Stimulated activated CD4-positive, alpha-beta T cell treated with anti-CD3 and anti-CD28 coated beads, Interleukin-15, amount 100 ng/mL, for 48 hours (primary cell): ENCODE measurements at places on chromosomes 6 and 20.

GRCh38 chr6:11013721-11014070 lies 30.4 kb downstream of the ELOVL2 start:
- no peak for DNase-seq

- no peak for DNase-seq
Observed at GRCh38 chr6:11203306-11204004, 29.0 kb downstream of the NEDD9 start.

GRCh38 chr6:138250053-138250452 lies 31.8 kb upstream of the PBOV1 start:
- no peak for DNase-seq

GRCh38 chr6:65979120-65979519 lies 272.1 kb upstream of the EYS start:
- no peak for DNase-seq

GRCh38 chr20:51978070-51978501 lies 175.8 kb upstream of the SALL4 start:
- no peak for DNase-seq

- DNase-seq, result no peak
Observed at GRCh38 chr6:20092071-20092566, 120.2 kb downstream of the MBOAT1 start.

DNA sequence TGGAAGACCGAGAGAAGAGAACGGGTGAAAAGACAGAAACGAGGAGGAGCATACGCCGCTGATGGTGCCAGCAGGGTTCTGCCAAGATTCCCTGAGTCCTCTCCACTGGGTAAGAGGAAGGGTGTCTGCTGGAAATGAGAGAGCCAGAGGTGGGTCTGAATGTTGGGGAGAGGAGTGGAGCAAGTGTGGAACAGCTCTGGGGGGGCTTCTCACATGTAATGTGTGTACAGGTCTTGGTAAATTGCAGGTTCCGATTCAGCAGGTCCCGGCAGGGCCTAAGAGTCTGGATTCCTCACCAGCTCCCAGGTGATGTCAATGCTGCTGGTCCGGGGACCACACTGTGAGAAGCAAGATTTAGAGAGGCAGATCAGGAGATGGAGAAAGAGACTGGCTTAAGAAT lies 1.5 kb upstream of the EBF4 start:
- no peak for DNase-seq

GRCh38 chr6:169101036-169101805 lies 152.4 kb downstream of the THBS2 start:
- no peak for DNase-seq

- no peak for DNase-seq
Observed at GRCh38 chr6:85670573-85670972, 27.9 kb upstream of the SYNCRIP start.

GRCh38 chr20:2329286-2329685 lies 33.5 kb downstream of the TGM3 start:
- DNase-seq, result no peak

DNA sequence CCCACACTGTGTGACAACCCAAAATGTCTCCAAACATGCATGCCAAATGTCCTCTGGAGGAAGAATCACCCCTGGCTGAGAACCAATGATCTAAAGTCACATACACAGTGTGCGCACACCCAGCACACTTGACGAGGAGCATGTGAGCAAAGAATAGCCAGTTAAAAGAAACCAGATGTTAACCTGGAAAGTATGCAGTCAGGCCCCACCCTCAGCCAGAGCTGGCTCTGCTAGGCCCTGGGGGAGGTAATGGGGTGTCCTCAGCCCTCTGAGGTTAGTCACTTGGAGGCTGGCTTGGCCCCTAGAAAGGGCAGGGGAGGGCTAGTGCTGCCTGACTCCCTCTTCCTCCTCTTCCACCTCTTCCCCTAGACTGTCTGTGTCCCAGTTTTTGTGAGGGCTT lies 15.2 kb upstream of the GUCA1A start:
- no peak for DNase-seq

DNA sequence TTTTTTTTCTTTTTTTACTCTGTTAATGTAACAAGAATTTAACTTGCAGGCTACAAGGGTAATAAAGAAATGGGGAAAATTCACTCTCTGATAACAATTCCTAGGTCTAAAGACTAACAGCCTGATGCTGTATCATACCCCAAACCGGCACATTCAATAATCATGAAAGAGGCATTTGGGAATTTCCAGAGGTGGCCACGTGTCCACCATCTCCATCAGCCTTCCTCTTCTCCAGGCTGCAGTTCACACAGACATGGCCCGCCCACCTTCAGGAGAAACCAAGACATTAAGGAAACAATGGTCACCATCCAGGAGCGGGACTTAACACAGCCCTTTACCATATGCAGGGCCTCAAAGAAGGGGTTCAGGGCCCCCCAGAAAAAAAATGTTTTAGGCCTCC lies 44.8 kb downstream of the PDE10A start:
- no peak for DNase-seq

DNA sequence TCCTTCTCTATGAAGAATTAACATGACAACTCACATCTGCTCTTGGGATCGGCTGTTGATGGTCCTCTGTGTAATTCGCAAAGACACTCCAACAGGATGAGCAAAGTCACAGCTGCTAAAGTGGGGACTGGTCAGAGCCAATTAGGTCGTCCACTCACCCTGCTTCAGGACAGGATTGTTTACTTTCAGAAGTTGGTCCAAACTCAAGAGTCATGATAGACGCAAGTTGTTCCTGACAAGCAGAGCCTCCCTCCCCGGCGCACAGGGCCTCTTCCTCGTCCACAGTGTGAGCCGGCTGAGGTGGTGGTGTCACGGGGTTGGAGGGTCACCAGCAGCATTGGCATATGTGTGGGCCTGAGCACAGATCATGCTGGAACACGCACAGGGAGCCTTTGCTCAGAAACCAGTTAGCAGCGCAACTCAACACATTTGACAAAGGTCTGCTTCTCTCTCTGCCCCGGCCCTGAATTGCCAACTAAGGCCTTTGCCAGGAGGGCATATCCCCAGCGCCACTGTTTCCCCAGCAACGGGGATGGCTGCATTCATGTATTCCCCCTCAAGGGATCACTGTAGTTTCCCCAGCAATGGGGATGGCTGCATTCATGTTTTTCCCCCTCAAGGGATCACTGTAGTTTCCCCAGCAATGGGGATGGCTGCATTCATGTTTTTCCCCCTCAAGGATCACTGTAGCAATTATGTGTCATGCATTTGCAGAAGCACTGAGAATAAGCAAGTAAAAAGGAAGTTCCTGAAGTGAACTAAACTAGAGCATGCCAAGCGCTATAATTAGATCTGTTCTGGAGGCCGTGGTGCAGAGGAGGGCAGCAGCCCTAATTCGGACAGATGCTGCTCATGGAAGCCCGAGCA lies 111.7 kb downstream of the THBS2 start:
- DNase-seq, result no peak

- DNase-seq, result no peak
Observed at GRCh38 chr20:63572788-63573646, 1.0 kb downstream of the HELZ2 start.

DNA sequence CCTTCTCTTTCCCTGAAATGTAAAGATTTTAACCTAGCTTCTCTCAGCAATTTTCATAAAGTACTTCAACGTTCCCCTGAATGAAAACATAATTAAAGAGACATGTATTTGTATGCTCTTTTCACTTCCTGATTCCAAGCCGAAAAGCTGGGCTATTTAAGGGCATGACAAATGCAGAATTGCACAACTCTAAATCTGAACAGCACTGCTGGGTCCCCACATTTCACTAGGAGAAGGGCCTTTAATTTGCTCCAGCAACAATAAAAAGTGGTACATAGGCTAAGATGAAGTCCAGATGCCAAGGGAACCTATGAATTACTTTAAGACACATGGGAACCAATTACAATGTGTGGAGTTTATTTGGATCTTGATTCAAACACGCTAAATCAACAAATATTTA lies 42.0 kb downstream of the IRAK1BP1 start:
- DNase-seq, result no peak

- DNase-seq, result no peak
Observed at GRCh38 chr6:81761197-81761596, 8.7 kb upstream of the TENT5A start.

DNA sequence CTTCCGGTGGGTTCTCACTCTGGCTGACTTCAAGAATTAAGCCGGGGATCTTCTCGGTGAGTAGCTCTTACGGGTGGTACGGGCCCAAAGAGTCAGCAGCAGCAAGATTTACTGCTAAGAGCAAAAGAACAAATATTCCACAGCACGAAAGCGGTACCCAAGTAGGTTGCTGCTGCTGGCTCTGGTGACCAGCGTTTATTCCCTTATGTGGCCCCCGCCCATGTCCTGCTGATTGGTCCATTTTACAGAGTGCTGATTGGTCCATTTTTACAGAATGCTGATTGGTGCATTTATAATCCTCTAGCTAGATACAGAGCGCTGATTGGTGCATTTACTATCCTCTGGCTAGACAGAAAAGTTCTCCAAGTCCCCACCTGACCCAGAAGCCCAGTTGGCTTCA lies 44.3 kb downstream of the FAM50B start:
- DNase-seq, result no peak

- DNase-seq, result no peak
Observed at GRCh38 chr20:47293631-47294030, 62.9 kb downstream of the ZMYND8 start.

- no peak for DNase-seq
Observed at GRCh38 chr6:54291146-54291545, 17.1 kb upstream of the TINAG start.

DNA sequence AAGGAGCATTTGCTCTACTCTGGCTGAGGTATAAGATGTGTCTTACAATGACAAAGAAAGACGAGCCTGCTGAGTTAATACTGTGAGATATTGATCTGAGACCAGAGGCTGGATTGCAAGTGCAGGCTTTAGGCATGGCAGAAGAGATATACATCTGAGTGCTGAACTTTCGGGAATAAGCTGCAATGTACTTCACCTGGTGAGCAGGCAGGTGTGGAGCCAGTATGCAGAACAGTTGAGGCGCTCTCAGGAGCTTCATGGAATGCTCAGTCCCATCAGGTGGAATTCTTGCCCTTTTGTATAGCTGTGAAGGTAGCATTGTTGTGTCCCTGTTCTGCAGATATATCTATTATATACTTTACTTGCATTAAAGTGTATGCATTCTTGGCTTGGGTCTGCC lies 179.3 kb upstream of the RIMS1 start:
- DNase-seq, result no peak

DNA sequence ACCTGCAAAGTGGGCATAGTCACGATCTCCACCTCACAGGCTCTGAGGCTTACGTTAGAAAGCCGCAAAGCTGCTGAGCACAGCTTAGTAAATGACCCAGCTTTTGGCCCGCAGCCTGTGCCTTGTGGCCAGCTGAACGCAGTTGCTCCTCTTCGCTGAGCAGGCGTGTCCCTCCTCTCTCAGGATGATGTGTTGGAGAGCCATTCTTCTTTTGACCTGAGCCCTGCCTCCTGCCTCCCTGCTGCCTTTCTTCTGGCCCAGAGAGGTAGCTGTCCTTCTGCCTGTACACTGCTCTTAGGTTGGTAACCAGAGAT lies 47.6 kb upstream of the MYL9 start:
- no peak for DNase-seq

DNA sequence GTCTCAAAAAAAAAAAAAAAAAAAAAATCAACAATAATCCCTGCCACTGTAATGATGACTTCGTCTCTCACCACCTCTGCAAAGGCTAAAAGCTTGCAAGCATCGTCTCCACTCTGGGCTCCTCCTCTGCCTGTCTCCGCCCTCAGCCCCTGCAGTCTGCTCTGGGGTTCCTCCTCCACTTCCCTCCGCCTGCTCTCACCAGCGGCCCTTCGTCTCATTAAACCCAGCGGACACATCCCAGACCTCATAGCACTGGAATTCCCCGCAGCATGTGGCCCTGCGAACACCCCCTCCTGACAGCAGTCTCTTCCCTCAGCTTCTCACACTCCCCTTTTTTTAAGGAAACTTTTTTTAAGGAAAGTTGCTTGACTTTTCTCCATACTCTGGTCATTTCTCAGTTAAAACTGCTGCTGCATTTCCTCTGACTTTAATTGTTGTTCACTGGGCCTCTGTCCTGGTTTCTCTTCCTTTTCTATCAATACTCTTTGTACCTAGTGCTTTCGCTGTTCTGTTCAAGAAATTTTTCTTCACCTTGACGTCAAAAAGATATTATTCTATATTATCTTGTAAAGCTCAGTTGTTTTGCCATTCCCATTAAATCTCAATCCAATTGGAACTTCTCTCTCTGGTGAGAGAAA lies 70.9 kb upstream of the PLEKHG1 start:
- no peak for DNase-seq

DNA sequence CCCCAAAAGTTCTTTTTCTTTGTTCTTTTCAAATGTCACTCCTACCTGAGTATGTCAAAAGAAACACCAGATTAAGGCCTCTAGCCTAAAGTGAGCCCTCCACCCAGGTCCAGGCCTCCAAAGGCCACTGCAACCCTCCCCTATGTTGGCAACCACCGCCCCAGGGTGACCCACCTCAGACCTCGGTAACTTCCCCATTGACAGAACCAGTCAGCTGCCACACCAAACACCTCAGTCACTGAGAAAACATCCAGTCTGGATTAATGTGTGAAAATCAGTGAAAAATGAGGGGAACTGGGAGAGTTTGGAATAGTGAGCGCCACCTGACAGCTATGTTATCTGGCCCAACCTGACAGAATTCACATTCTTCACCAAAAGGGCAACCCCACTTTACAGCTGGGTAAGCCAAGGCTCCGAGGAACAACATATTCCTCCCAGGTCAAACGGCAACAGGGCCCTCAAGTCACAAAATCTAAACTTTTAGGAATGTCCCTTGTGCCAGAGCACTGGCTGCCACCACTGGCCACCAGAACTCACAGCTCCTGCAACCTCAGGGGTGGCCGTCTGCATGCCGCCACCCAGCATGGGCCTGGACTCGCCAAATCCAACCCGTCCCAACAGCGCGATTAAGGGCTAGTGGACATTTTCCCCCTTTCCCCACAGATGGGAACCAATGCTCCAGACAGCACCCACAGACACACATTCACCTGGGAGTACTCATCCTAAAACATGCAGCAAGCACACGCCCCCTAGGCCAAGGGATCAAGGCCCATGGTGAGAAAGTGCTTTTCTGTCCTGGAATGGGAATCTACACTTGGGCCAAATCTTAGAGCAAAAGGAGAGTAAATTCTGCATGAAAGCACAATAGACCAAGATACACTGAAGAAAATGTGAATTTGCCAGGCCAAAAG lies 4.8 kb downstream of the TAF4 start:
- DNase-seq, result no peak

GRCh38 chr6:39361657-39362486 lies 39.4 kb upstream of the KCNK16 start:
- peak; percentile 42 for DNase-seq

DNA sequence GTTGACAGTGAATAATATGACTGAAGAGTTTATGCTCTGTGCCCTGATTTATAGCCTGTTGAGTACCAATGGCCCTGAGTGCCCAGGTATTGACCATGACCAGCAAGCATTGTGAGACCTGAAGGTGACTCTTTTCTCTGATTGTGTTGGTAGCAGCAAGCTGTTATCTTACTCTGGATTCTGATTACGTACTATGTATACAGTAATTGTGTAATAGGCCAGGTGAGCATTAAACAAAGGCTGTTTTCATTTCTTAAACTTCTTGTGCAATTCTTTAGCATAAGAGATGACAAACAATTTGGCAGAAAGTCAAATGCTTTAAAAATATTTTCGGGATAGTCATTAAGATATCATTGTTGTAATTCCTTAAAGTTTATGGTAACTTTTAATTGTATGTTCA lies 111.7 kb upstream of the PTPRK start:
- DNase-seq, result no peak
